ENCODE measurements at places on chromosomes 2 and 18.

DNA sequence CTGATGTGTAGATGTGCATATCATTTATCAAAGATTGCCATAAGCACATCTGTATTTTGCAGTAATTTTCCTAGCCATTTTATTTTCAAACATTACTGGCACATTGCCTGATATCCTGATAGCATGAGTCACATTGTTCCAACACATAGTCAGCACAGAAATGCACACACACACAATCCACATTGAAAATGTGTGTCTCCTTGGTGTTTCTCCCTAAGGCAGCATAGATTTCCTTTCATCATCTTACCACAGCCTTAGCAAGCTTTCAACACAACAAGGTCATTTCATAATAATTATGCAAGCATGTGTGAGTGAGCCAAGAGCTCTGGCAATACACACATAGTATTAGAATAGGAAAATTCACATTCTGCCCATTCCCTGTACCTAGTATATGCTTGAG, 245.4 kb upstream of the MEIS1 start:
- H3K27me3 ChIP-seq = no peaks in the 10 kb centered on the region
- H3K27ac ChIP-seq = no peak overlapping the region
- no peak overlapping the region for H3K4me3 ChIP-seq
- no peak for DNase-seq

DNA sequence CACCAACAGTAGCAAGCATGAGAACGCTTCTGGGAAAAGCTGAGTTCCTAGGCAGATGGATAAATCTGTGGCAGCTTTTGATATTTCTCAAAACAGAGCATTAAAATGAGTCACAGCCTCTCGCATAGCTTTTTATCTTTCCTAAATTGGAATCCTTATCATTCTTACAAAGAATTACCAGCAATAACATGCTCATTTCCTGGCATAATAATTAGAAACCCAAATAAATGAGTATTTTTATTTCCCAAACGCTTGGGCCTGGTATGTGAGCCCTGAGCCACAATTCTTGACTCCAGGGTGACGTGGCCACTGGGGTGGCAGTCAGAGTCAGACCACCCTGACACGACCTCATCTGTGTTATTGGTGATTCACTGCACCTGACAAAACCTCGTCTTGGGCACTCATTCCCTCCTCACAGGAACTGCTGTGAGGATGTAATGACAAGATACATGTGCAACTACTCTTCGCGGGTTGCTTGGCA, 210.7 kb downstream of the ARL4C start:
- no peaks in the 10 kb centered on the region for H3K27me3 ChIP-seq
- H3K36me3 ChIP-seq = peaks cover 34% of the 10 kb centered on the region
- H3K4me1 ChIP-seq = peaks cover 68% of the 10 kb centered on the region
- no peak for DNase-seq
- no peak overlapping the region for H3K4me3 ChIP-seq

- H3K4me3 ChIP-seq = no peak overlapping the region
- no peak for DNase-seq
- H3K27ac ChIP-seq = no peak overlapping the region
- H3K27me3 ChIP-seq = no peaks in the 10 kb centered on the region
Measured at GRCh38 chr2:100954044-100954420, 48.1 kb upstream of the RPL31 start.

DNA sequence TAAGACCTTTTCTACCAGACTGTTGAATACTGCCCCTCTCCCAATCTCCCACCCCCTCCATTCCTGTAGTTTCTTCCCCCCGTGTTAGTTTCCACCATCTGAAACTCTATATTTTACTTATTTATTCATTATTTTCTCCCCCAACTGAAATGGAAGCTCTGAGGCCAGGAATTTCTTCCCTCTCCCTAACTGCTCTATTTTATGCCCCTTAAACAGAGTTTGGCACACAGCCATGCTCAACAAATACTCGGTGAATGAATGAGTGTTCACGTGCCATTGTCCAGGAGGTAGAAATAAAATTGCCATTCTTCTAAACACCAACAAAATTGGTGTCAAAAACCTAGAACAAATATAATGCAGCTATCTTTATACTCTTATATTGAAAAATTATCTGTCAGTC, 5.6 kb downstream of the ITGB1BP1 start:
- peaks cover 39% of the 10 kb centered on the region for H3K4me1 ChIP-seq
- no peak overlapping the region for H3K4me3 ChIP-seq
- H3K27ac ChIP-seq = no peak overlapping the region
- DNase-seq = no peak

GRCh38 chr18:57775937-57776336, 27.2 kb downstream of the ATP8B1 start:
- H3K27me3 ChIP-seq = no peaks in the 10 kb centered on the region
- H3K36me3 ChIP-seq = no peaks in the 10 kb centered on the region
- peaks cover 6% of the 10 kb centered on the region for H3K4me1 ChIP-seq
- H3K4me3 ChIP-seq = no peak overlapping the region

GRCh38 chr2:174336501-174337336, 2.0 kb downstream of the SP9 start:
- peaks cover 34% of the 10 kb centered on the region for H3K4me1 ChIP-seq
- peak overlapping the region; percentile 20 for H3K27ac ChIP-seq
- peak overlapping the region; percentile 45 for H3K4me3 ChIP-seq

GRCh38 chr2:47301731-47302130, 101.2 kb upstream of the MSH2 start:
- no peak overlapping the region for H3K4me3 ChIP-seq
- no peaks in the 10 kb centered on the region for H3K36me3 ChIP-seq
- peaks cover 42% of the 10 kb centered on the region for H3K27me3 ChIP-seq
- no peak overlapping the region for H3K27ac ChIP-seq
- DNase-seq = no peak

DNA sequence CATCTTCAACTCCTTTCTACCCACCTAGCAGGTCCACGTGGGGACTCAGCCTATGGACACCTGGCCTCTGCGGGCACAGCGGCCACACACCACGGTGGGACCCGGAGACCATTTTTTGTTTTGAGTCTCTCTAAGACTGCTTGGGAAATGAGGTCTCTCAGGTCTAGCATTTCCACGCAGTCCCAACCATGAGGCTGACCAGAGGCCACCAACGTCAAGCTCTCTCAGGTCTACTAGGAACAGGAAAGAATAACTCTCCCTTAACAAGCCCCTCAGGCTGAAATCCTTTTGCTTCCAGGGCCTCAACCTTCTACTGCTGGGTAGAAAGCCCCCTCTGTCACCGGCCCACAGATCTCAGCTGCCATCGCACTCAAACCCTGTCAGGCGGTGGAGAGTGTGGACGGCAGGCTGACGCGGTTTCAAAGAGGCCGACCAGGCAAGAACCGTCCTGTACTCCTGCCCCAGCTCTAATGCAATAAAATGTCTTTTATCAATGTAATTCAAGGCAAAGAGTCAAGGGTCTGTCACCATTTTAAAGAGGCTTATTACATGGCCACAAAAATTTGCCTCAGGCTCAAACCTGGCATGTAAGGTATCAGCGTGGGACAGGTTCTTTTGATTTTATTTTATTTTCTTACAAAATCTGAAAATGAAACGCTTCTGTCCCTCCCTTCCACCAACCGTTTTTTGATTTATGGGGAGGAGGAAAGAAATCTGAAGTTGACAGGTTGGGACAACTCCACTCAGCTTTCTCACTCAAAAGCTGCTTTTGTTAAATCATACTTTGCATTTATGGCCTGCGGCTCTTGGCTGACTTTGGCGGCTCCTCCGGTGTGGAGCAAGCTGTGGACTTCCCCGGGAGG, 74.0 kb downstream of the BCL11A start:
- H3K27me3 ChIP-seq = peaks cover 15% of the 10 kb centered on the region
- H3K36me3 ChIP-seq = no peaks in the 10 kb centered on the region
- no peaks in the 10 kb centered on the region for H3K4me1 ChIP-seq
- no peak overlapping the region for H3K4me3 ChIP-seq
- no peak overlapping the region for H3K27ac ChIP-seq
- DNase-seq = no peak

GRCh38 chr2:20916604-20917286, 93.8 kb upstream of the LDAH start:
- no peak overlapping the region for H3K27ac ChIP-seq
- peaks cover 7% of the 10 kb centered on the region for H3K27me3 ChIP-seq
- H3K4me3 ChIP-seq = no peak overlapping the region
- no peak for DNase-seq
- H3K4me1 ChIP-seq = peaks cover 2% of the 10 kb centered on the region
- H3K36me3 ChIP-seq = no peaks in the 10 kb centered on the region

DNA sequence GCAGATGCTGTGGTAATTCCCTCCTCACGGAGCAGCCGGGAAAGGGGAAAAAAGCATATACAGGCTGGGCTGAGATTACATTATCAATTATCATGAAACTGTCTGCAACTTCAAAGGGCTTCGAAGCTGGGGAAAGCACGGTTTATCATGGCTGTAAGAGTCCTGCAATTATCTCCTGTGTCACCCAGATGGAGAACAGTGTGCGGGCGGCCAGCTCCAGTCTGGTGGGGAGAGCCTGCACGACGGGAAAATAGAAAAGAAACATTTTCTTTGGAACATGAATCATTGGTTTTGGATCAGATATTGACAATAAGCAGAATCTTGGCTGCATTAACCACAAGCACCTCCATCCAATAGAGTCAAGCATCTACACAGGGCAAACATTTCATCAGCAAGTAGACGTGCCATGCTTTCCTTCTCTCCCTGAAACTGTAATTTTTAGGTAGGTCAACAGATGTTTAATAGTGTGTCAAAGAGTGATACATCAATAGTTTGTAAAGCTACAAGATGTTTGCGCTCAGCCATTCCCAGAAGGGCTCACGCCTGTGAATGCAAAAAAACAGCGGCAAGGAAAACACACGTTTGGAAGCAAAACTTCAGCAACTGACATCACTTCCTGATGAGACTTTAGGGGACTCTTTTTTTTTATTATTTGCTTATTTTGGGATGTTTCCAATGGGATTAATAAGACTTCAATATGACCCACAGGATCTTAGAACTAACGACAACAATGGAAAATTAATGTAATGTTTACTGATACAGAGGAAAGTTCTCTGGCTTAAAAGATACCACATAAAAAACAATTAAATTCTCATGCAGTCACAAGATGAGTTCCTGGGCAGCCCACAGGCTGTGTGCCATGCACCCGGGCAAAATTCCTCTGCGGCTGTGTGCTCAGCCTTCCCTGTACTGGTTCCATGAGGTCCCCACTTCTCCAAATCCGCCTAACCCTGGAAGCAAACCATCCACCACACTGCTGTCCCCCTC, 111.0 kb upstream of the SALL3 start:
- no peak for DNase-seq
- H3K36me3 ChIP-seq = no peaks in the 10 kb centered on the region
- no peak overlapping the region for H3K27ac ChIP-seq
- H3K27me3 ChIP-seq = no peaks in the 10 kb centered on the region

DNA sequence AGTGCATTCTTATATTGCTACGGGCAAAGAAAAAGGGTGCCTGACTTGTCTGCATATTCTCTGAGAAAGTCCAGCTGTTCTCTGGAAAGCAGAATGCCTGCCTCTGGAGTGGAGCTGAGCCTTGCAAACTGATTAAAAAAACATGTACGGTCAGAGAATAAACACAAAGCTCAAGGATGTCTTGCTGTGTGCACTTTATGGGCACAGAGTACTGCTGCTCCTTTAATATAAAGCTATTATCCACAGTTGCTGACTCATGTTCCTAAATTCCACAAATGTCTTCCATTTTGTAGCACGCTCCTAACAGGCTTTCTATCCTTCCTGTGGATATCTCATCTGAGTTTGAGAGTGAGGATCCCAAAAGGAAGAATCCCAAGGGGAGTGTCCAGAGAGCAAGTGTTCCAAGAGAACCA, 229.0 kb downstream of the MREG start:
- H3K4me3 ChIP-seq = no peak overlapping the region
- no peaks in the 10 kb centered on the region for H3K27me3 ChIP-seq

DNA sequence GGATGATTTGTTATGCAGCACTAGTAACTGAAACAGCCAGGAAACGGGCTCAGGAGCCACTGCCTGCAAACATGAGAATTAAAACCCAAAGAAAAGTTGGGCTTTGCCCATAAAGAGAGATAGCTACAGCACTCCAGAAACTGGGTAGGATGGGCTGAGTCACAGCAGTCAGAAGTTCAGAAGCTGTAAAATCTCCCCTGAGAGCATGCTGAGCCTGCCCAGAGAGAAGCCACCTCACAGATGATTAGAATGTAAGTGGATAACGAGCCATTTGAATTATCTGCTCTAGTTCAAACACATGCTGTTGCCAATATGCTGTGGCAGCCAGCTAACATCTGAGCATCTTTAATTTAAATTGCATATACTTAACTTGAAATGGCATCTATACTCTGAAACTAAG, 388.1 kb upstream of the ACVR2A start:
- H3K27ac ChIP-seq = no peak overlapping the region
- peaks cover 41% of the 10 kb centered on the region for H3K27me3 ChIP-seq
- H3K36me3 ChIP-seq = no peaks in the 10 kb centered on the region
- H3K4me3 ChIP-seq = no peak overlapping the region
- H3K4me1 ChIP-seq = peaks cover 8% of the 10 kb centered on the region

DNA sequence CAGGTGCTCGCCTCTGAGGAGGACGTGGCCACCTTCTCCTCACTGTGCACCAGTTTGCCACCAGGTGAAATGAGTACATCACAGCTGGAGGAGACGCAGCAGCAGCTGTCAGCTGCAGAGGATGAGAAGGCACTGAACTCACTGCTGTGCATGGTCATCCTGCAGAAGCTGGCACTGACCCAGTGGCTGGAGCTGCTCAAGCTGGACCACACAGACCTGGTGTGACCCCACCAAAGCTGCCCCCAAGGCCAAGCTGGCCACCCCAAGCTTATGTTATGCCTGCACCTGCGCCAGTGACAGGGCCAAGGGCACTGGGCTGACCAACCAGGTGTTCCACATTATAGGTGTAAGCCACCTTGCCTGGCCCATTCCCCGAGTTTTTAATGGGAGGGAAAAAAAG, 19.3 kb downstream of the CLK1 start:
- no peak for DNase-seq
- no peak overlapping the region for H3K27ac ChIP-seq
- peaks cover 4% of the 10 kb centered on the region for H3K27me3 ChIP-seq
- no peaks in the 10 kb centered on the region for H3K4me1 ChIP-seq

- H3K27ac ChIP-seq = no peak overlapping the region
- peaks cover 15% of the 10 kb centered on the region for H3K27me3 ChIP-seq
- H3K36me3 ChIP-seq = no peaks in the 10 kb centered on the region
- H3K4me1 ChIP-seq = peaks cover 14% of the 10 kb centered on the region
- H3K4me3 ChIP-seq = no peak overlapping the region
Measured at GRCh38 chr2:105573910-105574655, 170.6 kb upstream of the NCK2 start.

DNA sequence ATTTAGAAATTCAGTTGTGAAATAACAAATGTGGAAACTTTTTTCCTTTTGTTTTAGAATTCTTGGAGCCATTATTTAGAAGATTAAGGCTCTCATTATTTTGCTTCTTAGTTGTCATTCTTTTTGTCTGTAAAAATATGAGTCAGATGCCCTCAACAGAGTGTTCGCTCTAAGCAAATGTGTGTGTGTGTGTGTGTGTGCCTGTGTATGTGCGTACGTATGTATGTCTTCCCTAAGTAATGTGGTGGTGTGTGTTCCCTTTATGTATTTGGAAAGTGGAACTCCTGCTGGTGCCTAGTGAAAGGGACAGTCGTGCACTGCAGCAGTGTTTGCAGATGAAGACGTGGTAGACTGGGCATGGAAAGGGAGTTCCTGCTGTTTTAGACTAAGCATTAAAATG, 27.5 kb downstream of the ZNF407 start:
- no peaks in the 10 kb centered on the region for H3K36me3 ChIP-seq
- H3K4me3 ChIP-seq = no peak overlapping the region
- no peak overlapping the region for H3K27ac ChIP-seq
- H3K27me3 ChIP-seq = no peaks in the 10 kb centered on the region

Data from T-helper 2 cell treated with Interferon-gamma antibody and Interleukin-4, amounts not matched to agents 5 μg/mL and 100 μg/mL, for 36 hours (primary cell).